Caco-2 (cell line): ENCODE measurements at places on chromosomes 1 and 21. TPM values are rescaled to one million over a fixed set of nuclear protein-coding genes. Genes with fewer than 3 reads are reported as not detected.

YOD1 gene
- 11.8 and 11.9 TPM in 2 replicates for total RNA-seq

SPRR2G gene
- total RNA-seq: not detected in 2 replicates

DNA sequence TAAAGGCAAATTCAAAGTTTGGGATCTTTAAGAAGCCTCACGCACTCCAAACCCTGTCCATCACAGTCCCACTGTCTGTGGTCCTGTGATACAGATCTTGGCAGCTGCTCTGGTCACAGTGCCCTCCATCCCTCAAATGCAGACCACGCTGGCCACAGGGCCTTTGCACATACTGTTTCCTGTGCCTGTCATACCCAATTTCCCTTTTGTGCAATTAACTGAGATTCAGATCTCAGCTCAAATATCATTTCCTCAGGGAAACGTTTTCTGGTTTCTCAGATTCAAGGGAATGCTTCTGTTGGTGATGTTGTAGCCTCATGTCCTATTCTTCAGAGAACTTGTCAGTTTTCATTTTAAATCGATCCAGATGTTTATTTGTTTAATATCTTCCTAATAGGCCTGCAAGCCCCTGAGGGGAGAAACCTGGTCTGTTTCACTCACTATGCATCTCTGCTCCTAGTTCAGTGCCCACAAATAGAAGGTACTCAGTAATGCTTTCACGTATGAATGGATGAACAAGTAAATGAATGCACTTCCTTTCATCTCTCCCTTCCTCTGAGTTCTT, 24.2 kb upstream of the GRIK3 start:
- no peaks in the 10 kb centered on the region for H3K27me3 ChIP-seq
- H3K36me3 ChIP-seq: no peaks in the 10 kb centered on the region
- no peak overlapping the region for H3K27ac ChIP-seq
- no peak for DNase-seq

DNA sequence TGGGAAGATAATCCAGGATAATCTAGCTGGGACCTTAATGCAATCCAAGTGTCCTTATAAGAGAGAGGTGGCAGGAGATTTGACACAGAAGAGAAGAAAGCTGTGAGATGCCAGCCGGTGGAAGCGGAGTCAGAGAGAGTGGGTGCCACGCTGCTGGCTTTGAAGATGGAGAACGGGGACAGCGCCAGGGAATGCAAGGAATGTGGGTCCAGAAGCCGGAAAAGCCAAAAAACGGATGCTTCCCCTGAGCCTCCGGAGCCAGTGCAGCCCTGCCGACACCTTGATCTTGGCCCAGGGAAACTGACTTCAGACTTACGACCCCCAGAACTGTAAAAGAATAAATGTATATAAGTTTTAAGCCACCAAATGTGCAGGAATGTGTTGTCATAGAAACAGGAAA, 152.6 kb downstream of the ZNF281 start:
- H3K4me1 ChIP-seq: no peaks in the 10 kb centered on the region
- H3K36me3 ChIP-seq: no peaks in the 10 kb centered on the region
- H3K27ac ChIP-seq: no peak overlapping the region
- no peak overlapping the region for H3K4me3 ChIP-seq
- H3K27me3 ChIP-seq: no peaks in the 10 kb centered on the region
